ENCODE measurements at places on chromosomes 11 and 22.

DNA sequence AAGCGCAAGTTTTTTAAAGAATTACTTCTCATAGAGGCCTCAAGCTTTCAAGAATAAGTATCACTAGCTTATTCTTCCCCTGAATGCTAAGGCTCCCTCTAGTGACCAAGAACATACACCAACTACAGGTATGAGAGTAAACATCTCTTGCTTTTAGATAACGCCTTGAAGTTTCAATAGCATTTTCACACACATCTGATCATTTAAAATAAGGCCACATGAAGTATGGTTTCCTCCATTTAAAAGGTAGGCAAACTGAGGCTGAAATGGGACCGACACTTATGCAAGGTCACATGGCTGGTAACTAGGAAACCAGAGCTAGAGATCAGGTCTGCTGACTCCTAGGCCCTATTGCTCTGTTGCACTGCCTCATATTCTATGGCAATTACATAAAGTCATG lies 66.5 kb downstream of the CCDC34 start:
- DNase-seq = no peak

GRCh38 chr11:46381048-46381818 lies at the start of gene MDK:
Gene MDK, plus strand, starts transcription at chr11:46381669. Its CDS starts 389 bp downstream, at chr11:46382058.
- DNase-seq = no peak

DNA sequence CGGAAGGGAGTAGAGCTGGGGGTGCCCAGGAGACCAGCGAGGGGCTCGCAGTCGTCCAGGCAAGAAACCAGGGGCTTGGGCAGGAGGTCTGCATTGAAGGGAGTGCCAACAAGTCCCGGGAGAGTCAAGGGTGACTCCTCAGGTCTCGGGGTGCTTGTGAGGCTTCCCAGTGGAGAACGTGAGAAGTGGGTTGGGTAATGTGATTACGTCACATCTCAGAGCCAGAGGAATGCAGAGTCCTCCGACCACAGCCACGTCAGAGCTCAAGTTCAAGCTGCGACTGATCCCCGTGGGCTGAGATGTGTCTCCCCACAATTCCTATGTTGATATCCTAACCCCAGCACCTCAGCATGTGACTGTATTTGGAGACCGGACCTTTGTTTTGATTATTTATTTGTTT lies 89.7 kb upstream of the SHANK2 start:
- no peak for DNase-seq

GRCh38 chr22:32103658-32104315 lies 55.3 kb downstream of the C22orf42 start:
- DNase-seq = no peak

- no peak for DNase-seq
Observed at GRCh38 chr11:130037881-130038585, 31.7 kb upstream of the APLP2 start.

DNA sequence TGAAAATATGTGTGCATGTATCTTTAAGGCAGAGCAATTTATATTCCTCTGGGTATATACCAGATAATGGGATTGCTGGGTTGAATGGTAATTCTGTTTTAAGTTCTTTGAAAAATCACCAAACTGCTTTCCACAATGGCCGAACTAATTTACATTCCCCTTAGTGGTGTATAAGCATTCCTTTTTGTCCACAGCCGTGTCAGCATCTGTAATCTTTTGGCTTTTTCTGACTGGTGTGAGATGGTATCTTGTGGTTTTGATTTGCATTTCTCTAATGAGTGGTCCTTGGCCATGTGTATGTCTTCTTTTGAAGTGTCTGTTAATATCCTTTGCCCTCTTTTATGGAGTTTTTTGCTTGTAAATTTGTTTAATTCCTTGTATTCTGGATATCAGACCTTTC lies 24.3 kb downstream of the CCDC15 start:
- no peak for DNase-seq

DNA sequence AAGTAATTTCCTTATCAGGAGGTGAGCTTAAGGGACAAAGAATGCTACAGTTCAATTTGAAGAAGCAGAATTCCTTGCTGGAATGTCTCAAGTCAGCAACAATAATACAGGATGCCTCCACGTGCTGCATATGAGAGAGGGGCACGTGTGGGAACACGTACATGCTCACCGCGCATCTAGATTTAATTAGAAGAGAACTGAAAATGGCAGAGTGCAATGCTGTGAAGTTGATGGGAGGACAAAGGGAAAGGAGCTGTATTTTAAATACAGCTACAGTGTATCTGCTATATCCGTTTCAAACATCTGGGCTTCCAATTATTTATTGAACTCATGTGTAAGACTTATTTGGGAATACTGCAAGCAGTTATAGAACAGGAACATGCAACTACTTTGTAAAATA lies 328.7 kb downstream of the SOX6 start:
- no peak for DNase-seq

DNA sequence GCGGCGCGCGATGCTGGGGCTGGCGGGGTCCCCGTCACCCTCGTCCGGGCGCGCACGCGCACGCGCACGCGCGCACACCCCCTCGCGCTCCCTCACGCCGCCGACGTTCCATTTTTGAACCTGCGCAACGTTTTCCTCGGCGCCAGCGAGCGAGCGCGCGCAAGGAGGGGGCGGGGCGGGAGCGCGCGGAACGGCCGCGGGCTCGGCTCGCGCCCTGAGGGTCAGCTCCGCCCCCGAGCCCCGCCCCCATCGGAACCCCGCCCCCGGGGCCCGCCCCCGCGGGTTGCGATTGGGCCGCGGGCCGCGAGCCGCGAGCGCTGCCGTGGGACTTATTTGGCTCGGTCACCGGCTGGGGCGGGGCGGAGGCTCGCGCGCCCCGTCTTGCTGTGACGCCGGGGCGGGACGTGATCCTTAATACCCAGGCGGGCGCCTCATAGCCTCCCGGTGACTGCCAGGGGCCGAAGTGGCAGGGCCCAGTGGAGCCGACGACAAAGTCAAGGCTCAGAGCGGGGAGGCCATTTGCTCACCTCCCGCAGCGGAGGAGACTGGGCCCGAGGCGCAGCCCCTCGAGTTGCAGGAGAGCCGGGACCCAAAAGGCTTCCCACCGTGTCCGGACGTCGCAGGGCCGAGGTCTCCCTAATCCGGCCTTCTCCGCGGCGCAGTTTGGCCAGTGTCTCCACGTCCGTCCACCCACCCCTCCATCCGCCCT lies at the start of gene CBX7:
TSS of gene CBX7 (minus strand) at position 170 of the 709 bp plus-strand sequence. CDS start 236 bp downstream, outside the sequence.
- peak; percentile 98 for DNase-seq

- peak; percentile 88 for DNase-seq
Observed at GRCh38 chr11:293852-294661, 5.1 kb downstream of the PGGHG start.

DNA sequence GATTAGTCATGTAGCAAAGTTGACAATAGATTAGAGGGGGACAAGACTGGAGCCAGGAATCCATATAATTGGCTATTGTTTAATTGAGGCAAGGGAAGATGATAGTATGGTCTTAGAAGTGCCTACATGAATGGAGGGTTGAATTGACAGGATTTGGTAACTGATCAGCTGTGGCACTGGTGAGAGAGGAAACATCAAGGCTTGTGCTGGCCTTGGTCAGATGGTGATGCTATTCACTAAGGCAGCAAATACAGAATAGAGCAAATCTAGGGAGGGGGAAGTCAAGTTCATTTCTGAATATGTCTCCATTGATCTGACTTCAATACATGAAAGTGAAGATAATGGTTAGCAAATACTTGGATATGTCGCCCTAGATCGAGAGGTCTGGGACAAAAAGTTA lies 54.3 kb upstream of the APOA1 start:
- no peak for DNase-seq

- peak; percentile 87 for DNase-seq
Observed at GRCh38 chr11:65121447-65121864, 478 bp downstream of the FAU start.

GRCh38 chr22:48968201-48968959 lies 859.3 kb downstream of the BRD1 start:
- peak; percentile 65 for DNase-seq

DNA sequence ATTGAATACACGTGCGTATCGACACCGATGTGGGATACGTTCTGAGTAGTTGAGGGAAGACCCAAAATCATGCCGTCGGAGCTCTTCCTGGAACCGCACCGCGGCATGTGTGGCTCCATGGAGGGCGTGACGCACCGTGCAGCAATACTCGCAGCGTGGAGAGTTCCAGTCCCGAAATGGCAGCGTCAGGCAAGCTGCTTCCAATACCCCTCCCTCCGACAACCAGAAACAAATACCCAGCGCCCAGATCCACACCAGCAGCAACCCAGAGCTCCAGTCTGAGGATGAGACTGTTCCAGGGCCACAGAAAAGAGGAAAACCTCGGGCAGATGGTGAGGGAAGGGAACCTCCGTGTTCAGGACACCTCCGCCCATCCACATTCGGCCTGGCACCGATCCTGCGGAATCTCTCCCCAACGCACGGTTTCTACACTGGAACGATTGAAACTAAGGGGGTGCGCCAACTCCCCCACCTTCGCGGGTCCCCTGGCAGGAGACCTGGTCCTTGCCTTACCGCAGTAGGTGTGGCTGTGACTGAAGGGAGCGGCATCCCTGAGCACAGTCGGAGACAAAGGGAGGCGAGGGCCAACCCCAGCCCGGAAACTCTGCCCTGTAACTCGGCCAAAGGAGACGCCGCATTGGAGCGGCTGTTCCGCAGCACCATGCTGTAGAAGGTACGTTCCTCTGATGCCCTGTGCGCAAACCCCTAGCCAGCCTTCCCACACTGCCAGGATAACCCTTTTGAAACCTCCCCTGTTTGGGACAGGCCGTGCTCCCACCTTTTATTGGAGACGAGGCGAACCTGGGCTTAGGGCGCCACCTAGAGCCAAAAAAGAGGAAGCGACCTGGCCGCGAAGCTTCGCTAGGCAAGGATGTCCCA lies 28.2 kb downstream of the DBX1 start:
- DNase-seq = no peak

Measured in mesenteric fat pad (tissue), 1 donor.